ENCODE measurements at places on chromosomes 5 and 9.

DNA sequence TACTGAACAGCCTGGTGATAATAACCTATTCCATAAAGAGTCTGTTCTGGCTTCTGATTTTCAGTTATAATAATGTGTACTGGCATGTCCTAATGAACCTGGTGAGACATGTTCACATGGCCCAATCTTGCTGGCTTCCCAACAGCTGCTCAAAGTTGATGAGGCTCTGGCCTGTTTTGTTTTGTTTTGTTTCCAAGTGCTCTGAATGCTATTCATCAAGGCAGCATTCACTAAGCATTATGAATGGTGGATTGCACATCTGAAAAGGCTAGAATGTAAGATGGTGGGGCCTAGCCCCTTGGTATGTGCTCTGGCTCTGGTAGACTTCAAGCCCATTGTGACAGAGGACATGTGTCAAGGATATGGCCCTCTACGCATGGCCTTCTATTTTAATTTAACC lies 388.5 kb downstream of the PSAT1 start:
- no peak for DNase-seq

GRCh38 chr5:141521244-141521781 lies 32.4 kb downstream of the PCDHGC5 start:
- no peak for DNase-seq

DNA sequence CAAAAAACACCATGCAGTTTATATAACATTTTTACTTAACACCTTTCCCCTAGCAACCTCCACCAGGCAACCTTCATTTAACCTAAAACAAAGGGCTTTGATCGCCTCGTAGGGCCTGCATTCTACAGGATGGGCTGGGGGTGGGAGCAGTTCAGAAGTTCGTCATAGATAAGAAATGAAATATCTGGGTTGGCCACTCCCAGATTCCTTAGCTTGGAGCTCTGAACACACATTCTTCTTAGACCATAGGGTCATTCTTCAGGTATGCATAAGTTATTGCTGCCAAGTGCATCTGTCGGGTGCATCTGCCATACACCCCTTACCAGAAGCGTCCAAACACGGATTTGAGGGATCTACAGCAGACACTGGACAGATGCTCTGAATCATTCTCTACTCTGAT lies 4.3 kb upstream of the SLC22A5 start:
- no peak for DNase-seq

DNA sequence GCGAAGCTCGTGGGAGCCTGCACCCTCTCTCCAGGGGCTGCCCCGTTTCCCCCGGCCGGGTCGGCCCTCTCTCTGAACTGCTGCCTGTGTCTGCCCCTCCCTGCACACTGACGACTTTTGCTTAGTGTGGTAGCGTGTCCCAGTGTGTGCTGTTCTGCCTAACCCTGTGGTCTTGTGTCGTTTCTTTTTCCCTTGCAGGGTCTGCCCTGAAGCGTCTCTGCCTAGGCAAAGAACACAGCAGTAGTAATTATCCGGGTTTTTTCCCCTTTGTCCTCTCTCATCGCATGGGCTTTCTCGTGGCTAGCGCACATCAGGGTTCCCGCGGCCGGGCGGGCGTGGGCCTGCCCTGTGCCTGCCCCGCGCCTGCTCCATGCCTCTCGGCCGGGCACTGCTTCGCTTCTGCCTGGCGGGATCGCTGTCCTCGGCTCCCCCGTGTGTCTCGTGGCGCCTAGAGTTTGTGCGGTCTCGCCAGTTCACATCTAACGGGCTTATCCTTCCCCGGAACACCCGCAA lies 122.7 kb downstream of the WNK2 start:
- DNase-seq = no peak

- no peak for DNase-seq
Measured at GRCh38 chr5:150144246-150144801, 11.3 kb downstream of the PDGFRB start.

GRCh38 chr5:77358255-77359205 lies 133.6 kb downstream of the WDR41 start:
- DNase-seq = no peak

DNA sequence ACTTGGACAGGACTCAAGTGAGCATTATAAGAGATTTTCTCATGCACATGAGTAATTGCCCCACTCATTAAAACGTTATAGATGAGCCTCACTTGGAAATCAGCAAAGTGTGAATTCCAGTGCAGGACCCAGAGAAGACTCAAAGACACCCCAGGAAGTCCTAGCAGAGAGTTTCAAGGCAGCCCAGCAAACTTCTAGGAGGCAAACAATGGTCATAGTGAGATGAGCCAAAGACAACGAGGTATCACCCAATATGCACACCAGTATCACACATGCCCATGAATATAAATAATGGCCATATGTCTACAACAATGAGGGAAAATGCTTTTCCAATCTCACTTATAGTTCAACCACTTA lies 245.9 kb downstream of the ACTL7B start:
- no peak for DNase-seq

GRCh38 chr5:155353231-155353630 lies 339.7 kb downstream of the KIF4B start:
- no peak for DNase-seq

GRCh38 chr9:15484802-15485201 lies 26.0 kb downstream of the PSIP1 start:
- DNase-seq = no peak

- DNase-seq = no peak
Measured at GRCh38 chr9:91037511-91038482, 236.2 kb downstream of the SYK start.

GRCh38 chr5:98468188-98468869 lies 305.1 kb upstream of the RGMB start:
- DNase-seq = no peak

- no peak for DNase-seq
Measured at GRCh38 chr5:22471154-22471553, 382.0 kb downstream of the CDH12 start.

- no peak for DNase-seq
Measured at GRCh38 chr9:77514886-77515711, 133.0 kb downstream of the GNA14 start.

- DNase-seq = no peak
Measured at GRCh38 chr9:106921341-106921899, 58.5 kb downstream of the ZNF462 start.

- DNase-seq = no peak
Measured at GRCh38 chr5:150340614-150341255, 16.8 kb upstream of the TCOF1 start.

DNA sequence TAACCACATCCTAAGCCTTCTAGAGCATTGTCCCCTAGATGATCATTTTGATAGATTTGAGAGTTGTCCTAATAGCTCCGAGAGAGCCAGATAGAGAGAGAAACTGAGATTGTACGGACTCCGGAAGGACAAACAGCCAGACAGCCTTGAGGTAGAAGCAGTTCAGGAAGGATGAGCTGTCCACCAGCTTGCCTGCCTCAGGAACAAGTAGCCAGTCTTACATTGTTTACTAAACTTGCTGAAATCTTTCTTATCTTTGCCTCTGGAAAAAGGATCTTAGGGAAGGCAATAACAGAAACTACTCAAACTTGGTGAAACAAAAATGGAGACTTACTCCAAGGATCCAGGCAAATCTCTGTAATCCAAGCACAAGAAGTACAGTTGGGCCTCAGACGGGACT lies 39.0 kb upstream of the SAP30L start:
- DNase-seq = no peak

DNA sequence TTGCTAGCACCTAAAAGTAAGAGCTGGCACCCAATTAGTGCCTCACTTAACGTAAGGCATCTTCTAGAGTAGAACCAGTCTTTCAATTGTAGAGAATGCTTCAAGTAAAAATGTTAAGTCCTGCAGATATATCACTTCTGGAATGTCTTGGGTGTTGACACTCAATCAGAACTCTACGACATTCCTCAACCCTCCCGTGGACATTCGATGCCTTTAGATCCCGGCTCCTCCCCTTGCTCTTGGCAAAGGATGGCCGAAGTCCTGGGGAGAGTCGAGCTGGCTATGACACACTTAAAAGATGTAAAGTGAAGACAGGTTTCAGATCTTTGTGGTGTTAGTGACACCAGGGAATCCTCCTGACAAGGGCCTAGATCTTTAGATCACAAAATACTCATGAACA lies 87.5 kb upstream of the ERCC6L2 start:
- no peak for DNase-seq

DNA sequence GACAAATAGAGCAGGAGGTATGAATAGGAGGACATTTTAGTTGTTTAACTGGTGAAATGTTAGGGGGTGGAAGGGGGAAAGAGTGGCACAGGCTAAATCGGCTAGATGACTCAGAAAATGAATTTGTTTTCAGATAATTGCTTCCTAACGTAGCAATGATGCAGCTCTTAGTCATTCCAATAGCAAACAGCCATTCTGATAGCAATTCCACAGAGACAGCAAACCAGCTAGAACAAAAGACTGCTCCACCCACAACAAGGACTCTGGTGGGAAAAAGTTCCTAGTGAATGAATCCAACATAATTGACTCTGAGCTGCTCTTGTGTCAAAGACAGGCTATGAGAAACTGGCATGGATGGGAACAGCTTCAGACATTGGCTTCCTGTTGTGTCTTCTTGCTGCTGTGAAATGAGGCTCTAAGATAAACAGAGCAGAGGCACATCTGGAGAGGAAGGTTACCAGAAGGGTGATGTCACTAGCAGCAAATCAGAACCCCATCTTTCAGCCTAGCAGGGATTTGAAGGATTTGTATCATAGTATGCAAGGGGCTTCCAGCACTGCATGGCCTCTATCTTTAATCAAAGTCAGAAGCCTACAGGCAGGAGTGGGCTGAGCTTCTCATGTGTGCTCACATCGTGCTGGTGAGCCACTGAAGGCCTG lies 28.1 kb upstream of the F2RL1 start:
- no peak for DNase-seq
